Stimulated activated CD4-positive, alpha-beta T cell treated with anti-CD3 and anti-CD28 coated beads, Interleukin-1b, Interleukin-23, amount 100 ng/mL, for 48 hours (primary cell): ENCODE measurements at places on chromosomes 4 and X.

DNA sequence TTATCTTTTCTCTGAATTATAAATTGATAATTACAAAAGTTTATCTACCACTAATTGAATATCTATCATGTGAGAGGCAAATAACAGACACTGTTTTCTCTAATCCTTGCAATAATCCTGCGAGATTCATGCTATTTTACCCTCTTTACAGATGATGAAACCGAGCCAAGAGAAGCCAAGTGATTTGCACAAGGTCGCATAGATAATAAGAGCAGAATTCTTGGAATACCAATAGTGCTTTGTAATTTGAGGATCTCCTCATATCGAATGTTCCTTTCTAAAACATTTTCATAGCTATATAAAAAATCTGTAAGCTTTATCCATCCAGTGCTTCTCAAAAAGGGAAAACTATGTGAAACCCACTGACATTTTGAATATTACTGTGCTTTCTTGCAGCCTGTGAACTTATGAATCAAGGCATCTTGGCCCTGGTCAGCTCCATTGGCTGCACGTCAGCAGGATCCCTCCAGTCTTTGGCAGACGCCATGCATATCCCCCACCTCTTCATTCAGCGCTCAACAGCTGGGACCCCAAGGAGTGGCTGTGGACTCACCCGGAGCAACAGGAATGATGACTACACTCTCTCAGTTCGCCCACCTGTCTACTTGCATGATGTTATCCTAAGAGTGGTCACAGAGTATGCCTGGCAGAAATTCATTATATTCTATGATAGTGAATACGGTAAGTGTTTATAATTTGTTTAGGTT, 743.8 kb upstream of the ATOH1 start:
- no peak for DNase-seq

- DNase-seq: peak; percentile 66
Measured at GRCh38 chr4:109702950-109703663, at the start of gene CASP6. Gene CASP6, minus strand, starts transcription at chr4:109703445. Its CDS starts 50 bp downstream, at chr4:109703395.

DNA sequence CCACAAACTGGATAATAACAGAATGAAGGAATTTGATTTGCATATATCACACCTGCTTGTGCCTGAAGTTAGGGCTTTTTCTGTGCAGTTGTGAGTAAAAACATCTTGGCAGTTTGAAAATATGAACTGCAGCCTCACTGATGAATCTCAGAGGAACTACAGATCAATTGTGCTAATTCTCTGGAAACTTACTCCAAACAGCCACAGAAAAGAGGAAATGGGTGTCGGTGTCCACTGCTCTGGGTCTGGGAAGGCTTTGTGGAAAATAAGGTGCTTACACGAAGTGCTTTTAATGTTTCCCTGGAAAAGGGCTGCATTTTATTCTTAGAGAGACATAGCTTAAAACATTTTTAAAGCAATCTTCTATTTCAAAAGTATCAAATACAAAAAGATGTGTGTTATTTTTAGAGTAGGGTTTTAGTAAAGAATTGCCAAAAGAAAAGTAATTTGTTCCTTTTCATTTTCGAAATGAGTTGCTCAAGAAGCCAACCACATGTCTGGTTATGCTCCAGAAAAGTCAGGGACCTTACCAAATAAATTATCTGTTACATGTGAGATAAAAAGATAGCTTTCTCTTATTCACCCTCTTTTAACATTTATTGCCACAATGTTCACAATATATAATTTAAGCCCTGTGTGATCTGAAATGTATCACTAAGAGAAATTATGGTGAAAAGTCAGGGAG, 240.1 kb downstream of the FRAS1 start:
- no peak for DNase-seq

- DNase-seq: peak; percentile 45
Measured at GRCh38 chrX:71652405-71652804, 14.9 kb upstream of the LOC101059915 start.

- DNase-seq: peak; percentile 10
Measured at GRCh38 chr4:20251796-20252655, at the start of gene SLIT2. Gene SLIT2, plus strand, starts transcription at chr4:20251905. Its CDS starts 1,911 bp downstream, at chr4:20253816.
